Endothelial cell of umbilical vein (primary cell): ENCODE measurements at places on chromosomes 3 and 15. TPM values are rescaled to one million over a fixed set of nuclear protein-coding genes. Genes with fewer than 3 reads are reported as not detected.

TMCO5A gene
- not detected in 2 replicates for total RNA-seq

DNA sequence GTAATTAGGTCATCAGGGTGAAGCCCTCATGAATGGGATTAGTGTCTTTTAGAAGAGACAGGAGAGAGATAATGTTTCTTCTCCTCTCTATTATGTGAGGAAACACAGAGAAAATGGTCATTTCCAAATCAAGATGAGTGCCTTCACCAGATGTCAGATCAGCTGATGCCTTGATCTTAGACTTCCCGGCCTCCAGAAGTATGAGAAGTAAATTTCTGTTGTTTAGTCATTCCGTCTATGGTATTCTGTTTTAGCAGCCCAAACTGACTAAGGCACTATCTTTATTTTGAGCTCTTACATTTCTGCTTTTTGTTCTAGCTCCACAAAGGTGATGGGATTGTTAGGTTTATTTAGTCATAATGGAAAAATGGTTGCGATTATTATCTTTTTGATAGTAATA is 273.2 kb upstream of the GADL1 start:
- DNase-seq: no peak
- H3K4me3 ChIP-seq: no peak overlapping the region
- peaks cover 32% of the 10 kb centered on the region for H3K4me1 ChIP-seq
- no peaks in the 10 kb centered on the region for H3K36me3 ChIP-seq

MYH15 gene
- 0.14 and 0.27 TPM in 2 replicates for total RNA-seq

LEO1 gene
- total RNA-seq: 22.6 and 28.0 TPM in 2 replicates

GRCh38 chr3:37906734-37907282 is 45.1 kb downstream of the CTDSPL start:
- no peak overlapping the region for H3K4me3 ChIP-seq
- peak overlapping the region; percentile 72 for H3K27ac ChIP-seq
- no peaks in the 10 kb centered on the region for H3K27me3 ChIP-seq
- H3K36me3 ChIP-seq: no peaks in the 10 kb centered on the region
- H3K4me1 ChIP-seq: peaks cover 39% of the 10 kb centered on the region
- DNase-seq: peak; percentile 30

CILP gene
- total RNA-seq: not detected in 2 replicates

ITIH3 gene
- total RNA-seq: not detected in 2 replicates

DNA sequence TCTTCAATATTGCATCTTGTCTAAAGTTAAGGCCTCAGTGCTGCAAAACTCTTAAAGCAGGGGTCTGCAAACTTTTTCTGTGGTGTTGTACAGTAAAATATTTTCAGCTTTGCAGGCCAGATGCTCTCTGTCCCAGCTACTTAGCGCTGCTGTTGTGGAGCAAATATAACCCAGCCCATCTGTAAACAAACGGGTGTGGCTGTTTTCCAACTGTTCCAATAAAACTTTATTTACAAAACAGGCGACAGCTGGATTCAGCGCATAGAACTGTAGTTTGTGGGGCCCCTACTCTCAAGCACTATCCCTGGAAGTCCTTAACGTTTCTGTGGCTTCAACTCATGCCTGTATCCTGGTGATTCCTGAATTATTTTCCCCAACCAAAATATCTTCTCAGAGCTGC is 365.0 kb downstream of the FOXP1 start:
- H3K27ac ChIP-seq: no peak overlapping the region
- no peak for DNase-seq
- H3K4me3 ChIP-seq: no peak overlapping the region
- H3K4me1 ChIP-seq: no peaks in the 10 kb centered on the region
- H3K36me3 ChIP-seq: no peaks in the 10 kb centered on the region

DNA sequence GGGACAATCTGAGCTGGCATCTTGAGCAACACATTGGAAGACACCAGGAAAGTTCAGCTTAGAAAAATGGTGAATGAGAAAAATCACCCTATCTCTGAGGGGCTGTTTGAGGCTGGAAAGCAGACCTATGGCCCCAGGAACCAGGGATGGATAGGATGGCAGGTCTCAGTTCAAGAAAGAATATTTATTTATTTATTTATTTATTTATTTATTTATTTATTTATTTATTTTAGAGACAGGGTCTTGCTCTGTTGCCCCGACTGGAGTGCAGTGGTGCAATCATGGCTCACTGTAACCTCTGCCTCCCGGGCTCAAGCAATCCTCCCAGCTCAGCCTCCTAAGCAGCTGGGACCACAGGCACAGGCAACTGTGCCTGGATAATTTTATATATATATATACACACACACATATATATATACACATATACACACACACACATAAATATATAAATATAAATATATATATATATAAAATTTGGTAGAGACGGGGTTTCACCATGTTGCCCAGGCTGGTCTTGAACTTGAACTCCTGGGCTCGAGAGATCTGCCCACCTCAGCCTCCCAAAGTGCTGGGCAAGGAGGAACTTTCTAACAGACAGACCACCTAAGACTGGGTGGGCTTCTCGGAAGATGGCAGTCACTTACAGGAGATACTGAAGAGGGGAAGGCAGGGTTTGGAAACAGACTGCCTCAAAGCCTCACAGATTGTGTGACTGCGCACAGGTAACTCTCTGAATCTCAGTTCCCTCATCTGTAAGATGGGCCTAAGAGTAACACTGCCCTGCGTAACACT is 29.7 kb downstream of the CCDC13 start:
- H3K4me3 ChIP-seq: no peak overlapping the region
- H3K27me3 ChIP-seq: no peaks in the 10 kb centered on the region
- H3K36me3 ChIP-seq: no peaks in the 10 kb centered on the region
- H3K4me1 ChIP-seq: no peaks in the 10 kb centered on the region

DNA sequence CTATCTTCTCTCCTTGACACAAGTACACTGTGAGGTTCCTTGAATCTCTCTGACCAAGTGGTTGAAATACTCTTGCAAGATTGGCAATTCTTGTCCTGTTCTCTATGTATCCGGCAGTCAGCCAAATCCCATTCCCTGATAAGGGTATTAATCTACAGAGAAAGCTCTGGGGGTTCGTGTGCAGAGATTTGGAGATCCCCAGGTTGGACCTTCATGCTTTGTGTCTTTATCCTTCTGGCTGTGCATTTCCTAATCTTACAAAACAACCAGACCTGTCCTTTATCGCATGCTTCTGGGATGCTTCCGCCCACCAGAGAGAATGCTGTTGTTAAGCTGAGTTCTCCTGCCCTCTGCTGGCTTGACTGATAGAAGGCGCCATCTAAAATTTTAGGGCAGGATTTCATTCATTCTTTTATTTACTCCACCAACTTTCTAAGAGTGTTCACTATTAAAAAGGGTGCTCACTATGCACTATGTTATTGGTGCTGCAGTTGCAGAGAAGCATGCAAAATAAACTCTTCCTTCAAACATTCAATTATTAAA is 8.6 kb upstream of the SST start:
- H3K27me3 ChIP-seq: no peaks in the 10 kb centered on the region
- peak; percentile 42 for DNase-seq
- no peaks in the 10 kb centered on the region for H3K36me3 ChIP-seq

SEMA4B gene
- 7.1 and 7.8 TPM in 2 replicates for total RNA-seq

PCBP4 gene
- total RNA-seq: 42.7 and 46.5 TPM in 2 replicates

GRCh38 chr15:52417521-52417920 is 111.2 kb downstream of the MYO5A start:
- peak overlapping the region; percentile 97 for H3K27ac ChIP-seq
- H3K4me3 ChIP-seq: peak overlapping the region; percentile 24
- peak; percentile 90 for DNase-seq
- H3K4me1 ChIP-seq: peaks cover 67% of the 10 kb centered on the region
- H3K27me3 ChIP-seq: no peaks in the 10 kb centered on the region

DNA sequence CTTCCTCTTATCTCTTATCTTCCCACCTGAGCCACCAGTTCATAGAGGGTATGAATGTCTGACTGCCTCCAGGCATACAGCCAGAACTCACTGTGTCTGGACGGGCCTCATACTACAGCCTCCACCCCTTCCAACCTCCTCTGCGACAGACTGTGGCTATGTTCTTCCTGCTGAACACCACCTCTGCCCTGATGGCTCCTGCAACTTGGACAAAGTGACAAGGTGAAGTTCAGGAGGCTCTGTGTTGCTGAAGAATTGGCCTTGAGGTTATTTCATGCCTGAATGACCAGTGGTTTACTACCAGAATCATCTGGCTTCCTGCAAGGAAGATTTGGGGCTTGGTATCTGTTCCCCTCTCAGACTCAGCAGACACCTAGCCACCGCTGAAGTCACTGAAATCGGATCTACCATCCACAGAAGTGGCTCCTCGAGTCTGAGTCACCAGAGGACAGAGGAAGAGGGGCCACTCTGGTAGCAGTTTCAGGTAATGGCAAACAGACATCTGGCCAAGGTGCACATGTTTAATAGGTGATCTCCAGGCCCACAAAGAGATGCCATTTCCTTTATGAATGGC is 14.2 kb upstream of the ULK3 start:
- no peaks in the 10 kb centered on the region for H3K27me3 ChIP-seq
- H3K27ac ChIP-seq: no peak overlapping the region
- H3K36me3 ChIP-seq: no peaks in the 10 kb centered on the region
- H3K4me1 ChIP-seq: no peaks in the 10 kb centered on the region
- no peak overlapping the region for H3K4me3 ChIP-seq

DNA sequence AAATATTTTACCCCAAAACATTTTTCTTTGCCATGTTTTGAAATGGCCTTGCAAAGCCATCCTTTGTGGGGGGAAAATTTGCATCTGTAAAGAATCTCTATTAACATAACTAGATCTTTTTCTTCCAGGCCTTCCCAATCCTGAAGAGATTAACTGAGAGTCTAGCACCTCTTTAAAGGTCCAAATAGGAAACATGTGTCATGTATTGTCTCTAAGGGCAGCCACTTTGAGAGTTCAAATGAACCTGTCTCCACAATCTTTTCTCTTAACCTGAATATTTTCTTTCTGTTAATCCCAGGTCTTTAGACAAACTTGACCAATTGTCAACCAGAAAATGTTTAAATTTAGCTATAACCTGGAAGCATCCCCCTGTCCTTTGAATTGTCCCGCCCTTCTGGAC is 236.6 kb upstream of the PROK2 start:
- no peak overlapping the region for H3K27ac ChIP-seq
- no peaks in the 10 kb centered on the region for H3K36me3 ChIP-seq
- no peak for DNase-seq
- H3K4me1 ChIP-seq: no peaks in the 10 kb centered on the region
- H3K4me3 ChIP-seq: no peak overlapping the region
- H3K27me3 ChIP-seq: no peaks in the 10 kb centered on the region

TRPM1 gene
- total RNA-seq: 0.53 TPM in 1 of 2 replicates, not detected in the other

- no peak overlapping the region for H3K4me3 ChIP-seq
- H3K27ac ChIP-seq: no peak overlapping the region
- no peak for DNase-seq
- peaks cover 4% of the 10 kb centered on the region for H3K4me1 ChIP-seq
- H3K27me3 ChIP-seq: no peaks in the 10 kb centered on the region
- no peaks in the 10 kb centered on the region for H3K36me3 ChIP-seq
Observed at GRCh38 chr3:197407526-197407925, 109.1 kb upstream of the DLG1 start.

ATP8B4 gene
- not detected in 2 replicates for total RNA-seq

GRCh38 chr15:56868170-56868569 is 50.3 kb upstream of the TCF12 start:
- no peaks in the 10 kb centered on the region for H3K36me3 ChIP-seq
- H3K27me3 ChIP-seq: no peaks in the 10 kb centered on the region
- H3K27ac ChIP-seq: no peak overlapping the region
- H3K4me1 ChIP-seq: peaks cover 16% of the 10 kb centered on the region
- no peak overlapping the region for H3K4me3 ChIP-seq

CCNB2 gene
- total RNA-seq: 62.8 and 65.2 TPM in 2 replicates

DNA sequence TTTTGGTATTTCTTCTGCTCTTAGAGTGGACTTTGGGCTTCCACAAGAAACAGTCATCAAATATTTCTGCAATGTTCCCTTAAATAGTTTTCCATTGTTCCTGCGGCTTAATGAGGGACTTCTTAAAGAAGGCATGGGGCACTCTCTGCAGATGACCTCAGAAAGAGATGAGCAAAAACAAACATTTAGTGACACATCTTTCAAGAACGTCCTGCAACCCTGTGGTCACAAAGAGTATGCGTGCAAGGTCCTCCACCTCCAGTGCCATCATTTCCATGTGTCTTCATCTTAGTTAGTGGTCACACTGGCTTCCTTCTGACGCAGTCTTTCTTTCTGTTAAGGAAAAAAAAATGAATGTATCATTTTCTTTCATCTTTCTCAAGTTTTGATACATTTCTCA is 56.2 kb downstream of the GREM1 start:
- no peaks in the 10 kb centered on the region for H3K4me1 ChIP-seq
- H3K36me3 ChIP-seq: no peaks in the 10 kb centered on the region
- H3K27me3 ChIP-seq: peaks cover 5% of the 10 kb centered on the region
- H3K4me3 ChIP-seq: no peak overlapping the region

DNA sequence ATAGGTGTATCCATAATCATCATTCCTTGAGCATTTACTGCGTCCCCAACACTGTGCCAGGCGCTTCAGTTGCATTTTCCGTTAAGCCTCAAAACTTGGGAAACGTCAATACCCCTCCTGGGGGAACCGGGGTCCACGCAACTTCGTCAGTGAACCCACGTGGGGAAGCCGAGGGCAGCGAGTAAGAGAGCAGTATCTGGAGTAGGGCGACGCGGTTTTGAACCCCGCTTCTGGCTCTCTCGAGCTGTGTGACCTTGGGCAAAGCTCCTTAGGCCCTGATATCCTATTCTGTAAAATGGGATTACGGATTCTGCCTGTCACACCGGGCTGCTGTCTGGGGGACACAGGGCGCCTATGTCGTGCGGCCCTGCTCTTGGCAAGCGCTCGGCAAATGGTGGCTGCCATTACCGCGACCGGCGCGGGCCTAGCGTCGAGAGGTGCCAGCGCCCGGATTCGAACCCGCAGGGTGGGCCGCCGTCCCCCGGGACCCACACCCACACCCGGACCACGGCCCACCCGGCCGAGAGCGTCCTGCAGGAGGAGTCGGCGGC is 590 bp downstream of the POLG start:
- no peak for DNase-seq
- H3K4me1 ChIP-seq: peaks cover 28% of the 10 kb centered on the region
- H3K27ac ChIP-seq: peak overlapping the region; percentile 11
- peaks cover 19% of the 10 kb centered on the region for H3K36me3 ChIP-seq

DNA sequence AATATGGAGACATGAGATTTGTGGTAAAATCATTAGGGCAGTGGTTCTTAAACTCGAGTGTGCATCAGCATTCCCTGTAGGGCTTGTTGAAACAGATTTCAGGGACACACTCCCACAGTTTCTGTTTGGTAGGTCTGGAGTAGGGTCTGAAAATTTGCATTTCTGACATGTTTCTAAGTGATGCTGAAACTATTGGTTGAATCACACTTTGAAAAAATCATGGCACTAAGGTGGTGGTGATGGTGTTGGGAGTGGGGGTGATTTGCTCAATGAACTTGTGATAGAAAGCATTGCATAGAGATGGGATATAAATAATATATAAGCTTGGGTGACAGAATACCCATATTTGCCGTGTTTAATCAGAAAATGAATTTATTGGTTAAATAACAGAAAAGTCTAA is 11.3 kb downstream of the MITF start:
- no peaks in the 10 kb centered on the region for H3K27me3 ChIP-seq
- DNase-seq: no peak
- H3K27ac ChIP-seq: no peak overlapping the region
- no peaks in the 10 kb centered on the region for H3K36me3 ChIP-seq

DNA sequence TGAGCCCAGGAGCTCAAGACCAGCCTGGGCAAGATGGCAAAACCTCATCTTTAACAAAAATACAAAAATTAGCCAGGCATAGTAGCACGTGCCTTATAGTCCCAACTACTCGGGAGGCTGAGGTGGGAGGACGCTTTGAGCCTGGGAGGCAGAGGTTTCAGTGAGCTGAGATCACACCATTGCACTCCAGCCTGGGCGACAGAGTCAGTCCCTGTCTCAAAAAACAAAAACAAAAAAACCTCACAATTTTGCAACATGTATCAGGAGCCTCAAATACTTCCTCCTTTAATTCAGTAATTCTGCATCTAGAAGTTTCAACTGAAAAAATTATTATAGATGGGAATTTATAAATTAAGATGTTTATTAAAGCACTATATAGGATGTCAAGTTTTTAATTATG is 1.1 kb downstream of the MRPL47 start:
- H3K4me3 ChIP-seq: no peak overlapping the region
- no peak for DNase-seq
- H3K4me1 ChIP-seq: peaks cover 14% of the 10 kb centered on the region
- peak overlapping the region; percentile 14 for H3K27ac ChIP-seq
- H3K27me3 ChIP-seq: no peaks in the 10 kb centered on the region
